ENCODE measurements at places on chromosomes 6 and 20. TPM values are rescaled to one million over a fixed set of nuclear protein-coding genes. Genes with fewer than 3 reads are reported as not detected.

CGA gene
- not detected for total RNA-seq

PTK6 gene
- 0.13 TPM for total RNA-seq

SLC32A1 gene
- total RNA-seq, result not detected

TFAP2C gene
- total RNA-seq, result 0.31 TPM

PNLDC1 gene
- not detected for total RNA-seq

MACROD2 gene
- total RNA-seq, result 13.8 TPM

SRSF12 gene
- total RNA-seq, result 2.0 TPM

FAM83C gene
- total RNA-seq, result not detected

CST1 gene
- total RNA-seq, result 2.5 TPM

EYS gene
- 0.31 TPM for total RNA-seq

MAP7 gene
- 1.2 TPM for total RNA-seq

TBX18 gene
- 46.1 TPM for total RNA-seq

CAPN11 gene
- 6.9 TPM for total RNA-seq

TSBP1 gene
- total RNA-seq, result not detected

GNRH2 gene
- total RNA-seq, result not detected

LGSN gene
- not detected for total RNA-seq

HRH3 gene
- total RNA-seq, result not detected

STMND1 gene
- total RNA-seq, result 0.27 TPM

SLC17A3 gene
- not detected for total RNA-seq

Measured in sciatic nerve (tissue), 2 donors.